Muscle of arm (tissue), 14 donors: ENCODE measurements at places on chromosomes 7 and 10. TPM values are rescaled to one million over a fixed set of nuclear protein-coding genes. Genes with fewer than 3 reads are reported as not detected.

DNA sequence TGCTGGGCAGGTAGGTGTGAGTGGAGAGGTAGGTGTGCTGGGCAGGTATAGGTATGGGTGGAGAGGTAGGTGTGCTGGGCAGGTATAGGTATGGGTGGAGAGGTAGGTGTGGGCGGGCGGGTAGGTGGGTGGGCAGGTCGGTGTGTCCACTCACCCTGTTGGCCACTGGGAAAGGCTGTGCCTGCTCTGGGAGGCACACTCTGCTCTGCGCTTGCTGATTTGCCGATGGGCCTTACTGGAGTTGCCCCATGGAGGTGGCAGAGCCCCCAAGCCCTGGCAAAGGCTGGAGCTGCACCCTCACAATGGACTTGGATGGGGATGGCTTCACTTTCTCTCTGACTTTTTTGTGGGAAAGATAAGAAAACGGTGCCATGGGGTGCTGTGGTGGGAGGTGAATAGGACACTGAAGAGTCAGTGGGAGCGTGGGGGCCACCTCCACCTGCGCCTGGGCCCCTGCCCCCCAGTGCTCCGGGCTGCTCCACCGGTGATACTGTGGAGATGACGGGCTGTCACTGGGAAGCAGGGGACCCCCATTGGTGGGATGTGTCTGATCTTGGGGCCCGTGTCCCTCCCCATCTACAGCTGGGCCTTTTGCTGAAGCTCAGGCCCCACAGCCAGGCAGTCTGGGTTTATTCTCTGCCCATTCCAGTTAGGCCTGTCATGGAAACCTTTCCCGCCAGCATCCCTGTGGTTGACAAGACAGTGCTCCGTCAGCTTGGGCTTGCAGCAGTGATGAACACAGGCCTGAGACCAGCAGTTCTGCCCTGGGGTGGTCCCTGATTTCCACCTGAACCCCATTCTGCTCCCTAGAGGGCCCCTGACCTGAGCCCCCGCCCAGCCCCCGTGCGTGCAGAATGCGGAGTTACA is 75.0 kb downstream of the NKX6-2 start:
- DNase-seq = no peak

- DNase-seq = no peak
Measured at GRCh38 chr7:24115661-24116060, 168.3 kb upstream of the NPY start.

DNA sequence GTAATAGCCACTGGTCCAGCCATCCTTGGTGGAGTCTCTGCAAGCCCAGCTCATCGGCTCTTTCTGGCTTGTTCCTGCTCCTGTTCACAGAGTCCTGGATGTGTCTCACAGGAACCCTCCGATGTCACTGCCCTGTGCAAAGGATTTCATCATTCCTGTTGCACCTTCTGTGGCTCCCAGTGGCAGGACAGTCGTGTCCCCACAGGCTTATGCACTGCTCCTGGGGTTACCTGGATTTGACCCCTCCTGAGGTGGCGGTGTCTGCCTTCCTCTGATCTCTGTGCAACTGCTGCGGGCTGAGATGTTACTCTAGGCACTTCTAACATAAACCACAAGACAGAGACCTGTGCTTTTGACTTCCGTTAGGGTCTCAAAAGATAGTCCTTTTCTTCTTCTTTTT is 30.6 kb downstream of the APBB1IP start:
- no peak for DNase-seq

- no peak for DNase-seq
Measured at GRCh38 chr7:27962273-27962672, 218.3 kb downstream of the JAZF1 start.

Gene PCGF6
- polyA plus RNA-seq = 11.4 TPM

DNA sequence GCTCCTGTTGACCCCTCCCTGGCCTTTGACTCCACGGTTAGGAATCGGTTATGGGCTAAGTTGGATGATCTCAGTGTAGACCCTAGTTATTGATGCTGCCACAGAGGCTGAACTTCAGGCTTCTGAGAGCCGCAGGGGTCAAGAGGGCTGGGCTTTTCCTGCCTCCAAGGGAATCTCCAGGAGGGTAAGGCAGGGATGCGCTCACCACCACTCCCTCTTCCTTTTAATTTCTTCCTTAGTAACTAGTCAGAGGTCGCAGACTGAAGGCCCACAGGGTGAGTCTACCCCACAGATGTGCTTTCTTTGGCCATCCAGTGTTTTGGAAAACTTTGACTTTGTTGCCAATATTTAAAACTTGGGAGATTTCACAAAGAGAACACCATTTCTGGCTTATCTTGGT is 151.0 kb upstream of the TCF7L2 start:
- DNase-seq = no peak

Gene AASS
- 16.0 TPM for polyA plus RNA-seq

- no peak for DNase-seq
Measured at GRCh38 chr7:84912993-84913635, 273.7 kb downstream of the SEMA3D start.

DNA sequence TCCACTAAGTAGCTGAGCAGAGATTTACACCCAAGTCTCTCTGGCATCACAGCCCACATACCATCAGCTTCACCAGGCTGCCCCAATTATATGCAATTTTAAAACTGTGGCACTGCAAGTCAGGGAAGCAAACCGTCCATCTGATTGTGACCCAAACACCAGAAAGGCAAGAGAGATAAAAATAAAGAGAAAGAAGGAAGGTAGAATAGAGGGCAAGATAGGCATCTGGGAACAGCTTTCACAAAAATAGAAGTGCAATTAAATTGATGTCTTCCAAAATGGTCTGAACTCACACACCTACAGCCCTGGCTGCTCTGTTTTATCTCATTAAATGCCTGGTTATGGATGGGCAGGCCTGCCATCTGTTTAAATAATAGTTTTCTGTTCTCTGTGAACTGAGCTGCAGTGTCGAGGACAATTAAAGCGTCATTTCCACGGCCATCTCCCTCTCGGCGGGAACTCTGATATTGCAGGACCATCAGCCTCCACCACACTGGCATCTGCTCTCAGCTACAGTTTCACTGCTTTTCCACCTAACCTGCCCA is 509.1 kb downstream of the INHBA start:
- DNase-seq = no peak

GRCh38 chr7:5276611-5277010 is 6.1 kb upstream of the SLC29A4 start:
- DNase-seq = no peak

GRCh38 chr10:88260329-88261051 is 322.6 kb downstream of the RNLS start:
- DNase-seq = no peak

Gene CACNA2D1
- 61.9 TPM for polyA plus RNA-seq

DNA sequence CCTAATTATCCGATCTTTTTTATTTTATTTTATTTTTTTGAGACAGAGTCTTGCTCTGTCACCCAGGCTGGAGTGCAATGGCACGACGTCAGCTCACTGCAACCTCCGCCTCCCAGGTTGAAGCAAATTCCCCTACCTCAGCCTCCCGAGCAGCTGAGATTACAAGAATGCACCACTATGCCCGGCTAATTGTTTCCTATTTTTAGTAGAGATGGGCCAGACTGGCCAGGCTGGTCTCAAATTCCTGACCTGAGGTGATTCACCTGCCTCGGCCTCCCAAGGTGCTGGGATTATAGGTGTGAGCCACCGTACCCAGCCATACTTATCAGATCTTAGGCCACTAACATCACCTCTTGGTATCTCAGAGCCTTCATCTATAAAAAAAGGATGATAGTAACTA is 4.9 kb downstream of the SLC25A13 start:
- no peak for DNase-seq

GRCh38 chr10:103585011-103585405 is 91.5 kb downstream of the NEURL1 start:
- DNase-seq = no peak

Gene BICC1
- polyA plus RNA-seq = 23.6 TPM

Gene MLXIPL
- polyA plus RNA-seq = 0.49 TPM

Gene PNLIPRP3
- polyA plus RNA-seq = not detected

Gene WDR91
- polyA plus RNA-seq = 9.5 TPM

DNA sequence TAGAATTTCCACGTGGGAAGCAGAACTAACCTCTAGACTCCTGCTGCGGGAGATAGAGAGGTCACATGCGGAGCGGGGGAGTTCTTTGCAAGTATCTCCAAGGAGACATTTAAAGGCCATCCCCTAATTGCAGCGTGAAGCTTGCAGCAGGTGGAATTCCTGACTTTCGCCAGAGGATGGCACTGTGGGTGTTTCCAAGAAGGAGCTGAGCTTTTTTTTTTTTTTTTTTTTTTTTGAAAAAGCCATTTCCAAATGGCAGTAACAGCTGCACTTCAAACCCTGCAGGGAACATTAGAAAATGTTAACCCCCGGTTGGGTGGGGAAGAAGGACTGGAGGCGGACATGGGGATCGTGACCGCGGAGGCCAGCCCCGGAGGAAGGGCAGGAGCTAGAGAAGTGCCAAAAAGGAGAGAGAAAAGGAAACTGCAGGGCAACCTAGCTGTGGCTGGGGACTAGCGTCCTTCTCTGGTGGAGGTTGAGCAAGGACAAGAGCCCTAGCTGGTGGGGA is 487.7 kb downstream of the TYW1 start:
- peak; percentile 73 for DNase-seq

GRCh38 chr7:117588352-117588794 is 108.5 kb downstream of the CFTR start:
- no peak for DNase-seq

Gene CLDN3
- polyA plus RNA-seq = 0.27 TPM
